ENCODE measurements at places on chromosomes 7 and 10.
A peak's percentile ranks its signal among the peaks of the same experiment; 100 is the strongest.

DNA sequence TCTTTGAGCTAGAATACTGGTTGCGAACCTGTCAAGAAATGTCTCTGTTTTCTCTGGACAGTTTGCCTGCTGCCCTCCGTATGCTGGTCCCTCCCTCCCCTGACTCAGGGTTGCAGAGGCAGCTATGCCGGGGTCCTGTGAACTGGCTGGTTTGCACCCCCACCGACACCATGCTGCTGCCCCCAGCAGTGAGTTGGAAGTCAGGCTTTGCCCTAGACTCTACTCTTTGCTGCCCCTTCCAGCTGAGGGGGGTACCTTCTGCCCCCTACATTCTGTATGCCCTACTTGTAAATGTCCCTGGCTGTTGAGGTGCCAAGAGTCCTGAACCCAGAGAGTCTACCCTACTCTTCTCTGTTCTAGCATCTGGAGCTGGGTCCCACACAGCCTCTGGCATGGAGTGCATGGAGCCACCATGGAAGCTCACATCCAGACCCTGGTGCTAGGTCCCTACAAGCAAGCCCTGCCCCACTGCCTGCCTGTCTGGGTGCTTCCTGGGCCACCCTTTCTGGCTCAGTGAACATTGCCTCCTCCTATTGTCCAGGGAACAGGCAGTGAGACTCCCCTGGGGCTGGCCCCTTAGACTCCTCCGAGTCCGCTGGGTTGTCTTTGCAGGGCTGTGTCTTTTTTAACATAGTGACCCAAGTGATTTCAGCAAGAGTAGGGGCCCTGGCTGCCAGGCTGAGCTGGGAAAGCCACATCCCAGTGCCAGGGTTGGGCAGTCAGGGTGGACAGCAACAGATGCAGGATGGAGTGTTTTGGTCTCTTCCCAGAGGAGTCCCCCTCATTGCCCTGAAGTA is 138.9 kb downstream of the ADCY1 start:
- DNase-seq, result no peak

DNA sequence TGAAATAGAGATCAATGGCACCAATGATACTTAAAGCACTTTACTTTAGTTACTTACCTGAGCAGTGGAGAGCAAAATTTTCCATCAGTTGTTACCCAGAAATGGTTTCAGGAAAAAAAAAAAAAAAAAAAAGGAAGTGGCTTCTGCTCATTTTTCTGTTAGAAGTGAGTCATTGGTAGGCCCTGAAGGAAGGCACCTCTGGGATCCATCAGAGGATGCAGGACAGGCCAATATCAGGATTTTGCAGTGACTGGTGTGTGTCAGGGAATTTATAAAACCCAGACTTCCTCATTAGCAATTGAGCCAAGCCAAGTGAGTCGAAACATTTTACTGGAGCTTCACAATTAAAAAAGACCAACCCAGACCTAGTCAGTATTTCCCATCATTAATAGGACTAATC is 2.3 kb upstream of the SMIM30 start:
- no peak for DNase-seq

DNA sequence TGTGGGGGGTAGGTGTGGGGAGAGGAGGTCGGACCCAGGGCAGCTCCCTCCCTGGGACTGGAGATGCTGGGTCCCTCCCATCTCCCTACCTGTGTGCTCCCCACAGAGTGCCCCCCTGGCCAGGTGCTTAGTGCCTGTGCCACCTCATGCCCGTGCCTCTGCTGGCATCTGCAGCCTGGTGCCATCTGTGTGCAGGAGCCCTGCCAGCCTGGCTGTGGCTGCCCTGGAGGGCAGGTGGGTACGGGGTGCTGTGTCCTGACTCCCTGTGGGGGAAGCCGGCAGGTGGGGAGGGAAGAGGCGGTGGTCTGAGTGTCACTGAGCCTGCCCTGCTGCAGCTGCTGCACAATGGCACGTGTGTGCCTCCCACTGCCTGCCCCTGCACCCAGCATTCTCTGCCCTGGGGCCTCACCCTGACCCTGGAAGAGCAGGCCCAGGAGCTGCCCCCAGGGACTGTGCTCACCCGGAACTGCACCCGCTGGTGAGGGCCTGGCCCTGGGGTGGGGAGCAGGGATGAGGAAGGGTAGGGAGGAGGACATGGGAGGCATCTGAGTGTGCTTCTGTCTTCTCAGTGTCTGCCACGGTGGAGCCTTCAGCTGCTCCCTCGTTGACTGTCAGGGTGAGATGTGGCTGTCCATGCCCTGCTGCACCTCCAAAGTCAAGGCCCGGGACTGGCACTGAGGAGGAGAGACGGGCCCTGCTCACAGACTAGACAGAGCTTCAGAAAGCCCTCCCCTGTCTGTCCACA is 11.7 kb upstream of the ZNF862 start:
- DNase-seq, result no peak

DNA sequence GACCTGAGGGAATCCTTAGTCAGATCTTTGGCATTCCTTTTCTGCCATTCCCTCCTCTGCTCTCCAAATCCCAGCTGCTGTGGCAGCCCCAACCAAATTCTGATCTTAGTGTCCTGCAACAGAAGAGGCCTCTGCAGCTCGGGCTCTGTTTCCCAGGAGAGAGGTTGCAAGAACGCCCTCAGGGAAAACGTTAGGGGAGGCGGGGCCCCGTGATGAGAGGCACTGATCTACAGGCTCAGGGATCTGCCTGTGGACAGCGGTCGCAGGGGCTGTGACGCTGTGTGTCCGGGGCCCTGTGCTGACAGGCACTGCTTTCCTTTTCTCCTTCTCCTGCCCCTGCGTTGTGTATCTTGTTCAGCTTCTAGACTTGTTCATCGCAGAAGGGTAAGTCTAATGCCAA is 57.3 kb upstream of the DPYSL4 start:
- no peak for DNase-seq

GRCh38 chr7:157568106-157568769 is 231.4 kb downstream of the DNAJB6 start:
- DNase-seq, result no peak

GRCh38 chr7:8141070-8141469 is 120.9 kb downstream of the ICA1 start:
- DNase-seq, result no peak

DNA sequence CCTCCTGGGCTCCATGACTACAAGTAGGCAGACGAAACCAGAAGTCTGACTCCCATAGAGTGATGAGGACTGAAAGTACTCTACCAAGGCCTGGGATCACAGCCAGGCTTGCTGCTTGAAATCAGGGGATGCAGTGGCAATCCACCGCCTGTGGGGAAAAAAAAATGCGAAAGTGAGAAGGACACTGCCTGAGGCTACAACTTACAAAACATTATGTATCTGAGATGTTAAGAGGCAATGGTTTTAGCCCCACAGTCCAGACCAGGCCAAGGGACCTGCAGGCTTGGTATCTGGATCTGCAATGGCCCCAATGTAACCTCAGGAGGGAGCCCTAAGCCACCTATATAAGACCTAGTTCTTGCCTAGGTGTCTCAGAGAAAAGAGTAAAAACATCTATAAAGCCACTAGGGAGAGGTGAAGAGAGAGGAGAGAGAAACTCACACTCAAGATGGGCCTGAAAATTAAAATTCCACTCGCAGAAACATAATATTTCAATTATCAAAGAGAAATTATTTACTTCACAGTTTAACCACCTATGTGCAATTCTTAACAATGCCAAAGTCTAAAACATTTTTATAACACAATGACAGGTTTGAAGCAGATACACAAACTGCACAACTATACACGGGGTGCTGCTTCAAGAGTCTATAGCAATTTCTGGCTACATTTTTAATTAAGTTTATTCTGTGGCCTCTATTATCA is 13.9 kb downstream of the DNAJC1 start:
- peak; percentile 41 for DNase-seq

DNA sequence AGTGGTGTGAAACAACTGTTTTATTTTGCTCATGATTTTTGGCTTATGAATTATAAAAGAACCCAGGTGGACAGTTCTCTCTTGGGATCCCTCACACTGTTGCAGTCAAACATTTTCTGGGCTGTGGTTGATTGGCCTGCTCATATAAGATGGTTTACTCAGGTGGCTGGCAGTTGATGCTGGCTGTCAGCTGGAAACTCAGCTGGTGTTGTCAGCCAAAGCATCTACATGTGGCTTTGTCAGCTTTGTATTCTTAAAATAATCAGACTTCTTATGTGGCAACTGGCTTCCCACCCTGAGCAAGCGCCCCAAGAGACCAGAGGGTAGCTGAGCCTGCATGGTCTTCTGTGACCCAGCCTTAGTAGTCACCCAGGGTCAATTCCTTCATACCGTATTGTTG is 534.7 kb downstream of the NRG3 start:
- DNase-seq, result no peak

DNA sequence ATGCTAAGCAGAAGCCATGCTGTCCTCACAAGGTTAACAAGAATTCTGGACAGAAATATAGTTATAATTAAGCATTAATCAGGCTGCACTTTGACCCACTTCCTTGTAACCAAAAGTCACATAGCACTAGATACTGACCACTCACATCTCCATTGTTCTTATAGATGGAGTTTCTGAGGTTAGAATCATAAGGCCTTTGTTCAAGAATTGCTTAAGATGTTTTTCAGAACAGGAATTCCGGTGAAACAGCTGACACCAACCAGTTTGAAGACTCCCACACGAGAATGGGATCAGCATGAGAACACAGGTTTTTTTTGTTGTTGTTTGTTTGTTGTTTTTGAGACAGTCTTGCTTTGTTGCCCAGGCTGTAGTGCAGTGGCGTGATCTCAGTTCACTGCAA is 488.3 kb upstream of the NRP1 start:
- no peak for DNase-seq

- no peak for DNase-seq
Observed at GRCh38 chr7:91416155-91416865, 152.1 kb downstream of the FZD1 start.

DNA sequence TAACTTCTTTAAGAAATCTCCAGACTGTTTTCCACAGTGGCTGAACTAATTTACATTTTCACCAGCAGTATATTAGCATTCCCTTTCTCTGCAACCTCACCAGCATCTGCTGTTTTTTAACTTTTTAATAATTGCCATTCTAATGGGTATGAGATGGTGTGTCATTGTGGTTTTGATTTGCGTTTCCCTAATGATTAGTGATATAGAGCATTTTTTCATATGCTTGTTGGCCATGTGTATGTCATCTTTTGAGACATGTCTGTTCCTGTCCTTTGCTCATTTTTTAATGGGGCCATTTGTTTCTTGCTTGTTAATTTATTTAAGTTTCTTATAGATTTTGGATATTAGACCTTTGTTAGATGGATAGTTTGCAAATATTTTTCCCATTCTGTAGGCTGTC is 68.8 kb downstream of the SLC39A12 start:
- DNase-seq, result no peak

DNA sequence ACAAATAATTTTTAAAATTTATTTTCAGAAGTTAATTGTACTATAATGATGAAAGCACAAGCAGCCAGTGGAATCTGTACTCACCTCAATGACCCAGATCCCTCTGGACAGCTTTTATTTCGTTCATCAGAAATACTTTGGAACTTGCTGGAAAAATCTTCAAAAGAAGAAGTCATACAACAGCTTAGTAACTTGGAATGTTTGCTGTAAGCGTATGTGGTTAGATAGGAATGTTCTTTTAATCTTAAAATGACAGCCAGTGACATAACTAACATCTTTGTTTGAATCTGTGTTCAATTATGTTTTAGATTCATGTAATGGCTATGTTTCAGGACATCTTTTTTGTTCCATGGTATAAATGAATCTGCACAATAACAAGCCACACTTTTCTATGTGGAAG is 26.8 kb downstream of the CFAP69 start:
- no peak for DNase-seq

DNA sequence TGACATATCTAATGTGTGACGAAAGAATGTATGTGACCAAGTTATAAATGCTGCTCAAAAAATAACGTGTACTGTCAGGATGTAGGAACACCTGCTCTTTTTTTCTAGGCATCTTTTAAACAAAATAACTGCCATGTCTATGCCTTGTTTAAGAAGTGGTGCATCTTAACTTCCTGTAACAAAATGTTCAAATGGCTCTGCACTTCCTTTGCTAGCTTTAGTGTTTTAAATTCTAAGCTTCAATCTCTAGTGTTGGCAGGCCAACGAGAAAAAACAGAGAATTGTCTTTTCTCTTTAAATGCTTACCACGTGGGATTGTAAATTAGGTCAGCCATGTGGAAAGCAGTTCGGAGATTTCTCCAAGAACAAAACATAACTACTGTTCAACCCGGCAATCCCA is 14.6 kb upstream of the PDSS1 start:
- DNase-seq, result no peak

GRCh38 chr10:8438603-8439002 is 384.1 kb downstream of the GATA3 start:
- DNase-seq, result no peak

GRCh38 chr10:82176587-82176986 is 301.6 kb downstream of the NRG3 start:
- DNase-seq, result no peak

DNA sequence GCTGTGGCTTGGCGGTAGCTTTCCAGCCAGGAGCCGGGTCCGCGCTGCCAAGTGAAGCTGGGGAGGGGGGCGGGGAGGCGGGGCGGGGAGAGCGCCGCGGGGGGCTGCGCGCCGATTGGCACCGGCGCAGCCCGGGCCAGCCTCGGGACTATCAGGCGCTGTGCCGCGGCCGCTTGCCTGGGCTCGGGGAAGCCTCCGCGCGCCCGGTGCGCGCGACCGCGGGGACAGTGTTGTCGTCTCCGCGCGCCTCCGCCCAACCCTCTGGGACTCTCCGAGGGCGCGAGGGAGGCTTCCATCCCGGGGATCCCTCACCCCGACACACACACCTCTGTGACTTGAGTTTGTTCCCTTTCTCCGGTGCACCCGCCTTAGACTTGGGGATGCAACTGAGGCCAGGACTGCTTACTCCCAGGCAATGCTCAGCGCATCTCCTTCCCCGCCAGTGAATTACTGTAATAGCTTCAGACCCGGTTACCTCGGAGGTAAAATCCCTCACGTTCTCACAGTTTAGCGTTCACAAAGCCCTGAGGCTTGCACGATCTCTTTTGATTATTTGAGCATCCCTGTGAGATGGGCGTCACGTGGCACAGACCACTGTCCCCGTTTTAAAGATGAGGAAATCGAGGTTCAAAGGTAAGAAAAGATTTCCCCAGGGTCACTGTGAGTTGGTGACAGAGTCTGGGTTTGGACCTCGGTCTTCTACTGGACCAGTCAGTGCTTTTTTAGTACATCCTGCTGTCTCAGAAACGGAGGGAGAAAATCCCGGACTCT is at the start of gene NKX1-2:
Gene NKX1-2, minus strand, starts transcription at position 24 of the 771 bp plus-strand sequence. CDS start 92 bp downstream, outside the sequence.
- no peak for DNase-seq

DNA sequence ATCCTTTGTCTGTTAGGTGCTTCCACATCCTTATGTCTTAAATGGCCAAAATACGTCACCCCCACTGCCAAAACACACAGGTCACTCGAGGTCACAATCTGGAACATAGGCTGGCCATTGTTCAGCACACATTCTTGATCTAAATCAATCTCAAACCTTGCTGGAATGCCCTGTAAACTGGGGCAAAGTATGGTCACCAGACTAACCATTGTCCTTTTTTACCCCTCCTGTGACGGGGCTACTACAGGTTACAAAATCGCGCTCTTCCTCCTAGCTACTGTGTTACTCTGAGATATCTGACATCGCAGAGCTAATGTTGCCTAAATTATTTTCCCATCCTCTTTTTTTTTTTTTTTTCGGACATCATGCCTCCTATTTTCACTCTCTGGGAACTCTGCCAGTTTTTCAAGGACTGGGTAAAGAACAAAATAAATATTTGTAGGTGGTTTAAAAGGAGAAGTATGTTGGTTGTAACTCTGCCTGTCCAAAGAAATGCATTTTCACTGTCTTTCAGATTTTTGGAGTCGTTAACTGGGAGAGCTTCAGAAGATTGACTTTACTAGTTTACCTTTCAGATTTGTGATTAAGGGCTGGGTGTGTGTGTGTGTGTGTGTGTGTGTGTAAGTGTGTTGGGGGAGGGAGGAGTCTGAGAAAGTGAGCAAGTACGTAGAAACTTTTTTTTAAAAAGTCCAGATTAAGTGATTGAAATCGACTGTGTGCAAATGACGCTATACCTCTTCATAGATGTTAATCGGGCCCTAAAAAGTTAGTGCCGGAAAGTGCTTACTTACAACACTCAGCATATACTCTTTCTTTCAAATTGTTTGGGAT is 942 bp upstream of the KIAA1217 start:
- DNase-seq, result peak; percentile 61
